Hematopoietic multipotent progenitor cell (in vitro differentiated cells): ENCODE measurements at places on chromosomes 5 and 9. TPM values are rescaled to one million over a fixed set of nuclear protein-coding genes. Genes with fewer than 3 reads are reported as not detected.

The SMIM33 gene
- under 0.01 TPM for total RNA-seq

DNA sequence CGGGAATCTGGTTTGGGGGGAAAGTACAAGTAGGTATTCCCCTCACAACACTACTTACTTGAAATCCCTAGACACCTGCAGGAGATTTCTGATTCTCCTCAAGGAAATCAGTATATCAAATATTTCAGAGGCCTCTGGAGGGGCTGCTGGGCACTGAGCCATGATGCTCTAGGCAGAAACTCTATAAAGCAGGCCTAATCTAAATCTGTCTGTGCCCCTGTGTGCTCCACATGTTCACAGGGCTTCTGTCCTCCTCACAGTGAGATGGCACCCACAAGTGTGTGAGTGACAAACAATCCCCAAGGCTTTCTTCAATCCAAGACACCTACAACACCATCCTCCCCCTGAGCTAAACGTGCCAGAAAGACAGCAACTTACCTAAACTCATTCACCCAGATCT lies 39.0 kb downstream of the NIPSNAP3B start:
- DNase-seq: no peak

GRCh38 chr9:104232781-104233341 lies 138.8 kb downstream of the SMC2 start:
- no peak for DNase-seq

DNA sequence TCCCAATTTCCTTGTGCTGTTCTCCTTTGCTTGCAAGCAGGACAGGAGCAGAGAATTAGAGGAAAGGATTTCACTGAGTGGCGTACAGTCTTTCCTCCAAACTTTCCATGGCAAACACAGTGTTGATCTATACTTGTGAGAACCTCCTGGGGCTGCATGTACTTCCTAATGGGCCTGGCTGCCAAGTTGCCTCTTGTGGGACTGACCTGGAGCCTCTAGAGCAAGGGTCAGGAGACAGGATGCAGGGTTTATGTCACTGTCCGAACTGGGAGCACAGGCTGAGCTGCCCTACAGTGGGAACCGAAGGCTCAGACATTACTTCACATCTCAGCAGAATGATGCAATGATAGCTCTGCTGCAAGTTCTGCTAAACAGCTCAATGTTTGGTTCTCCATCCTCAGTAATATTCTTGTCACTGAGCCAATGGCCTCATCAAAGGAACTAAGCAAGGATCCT lies 102.3 kb downstream of the ENC1 start:
- no peak for DNase-seq

GRCh38 chr9:4780651-4781050 lies 12.1 kb upstream of the RCL1 start:
- no peak for DNase-seq

The OR1L4 gene
- total RNA-seq: not detected

DNA sequence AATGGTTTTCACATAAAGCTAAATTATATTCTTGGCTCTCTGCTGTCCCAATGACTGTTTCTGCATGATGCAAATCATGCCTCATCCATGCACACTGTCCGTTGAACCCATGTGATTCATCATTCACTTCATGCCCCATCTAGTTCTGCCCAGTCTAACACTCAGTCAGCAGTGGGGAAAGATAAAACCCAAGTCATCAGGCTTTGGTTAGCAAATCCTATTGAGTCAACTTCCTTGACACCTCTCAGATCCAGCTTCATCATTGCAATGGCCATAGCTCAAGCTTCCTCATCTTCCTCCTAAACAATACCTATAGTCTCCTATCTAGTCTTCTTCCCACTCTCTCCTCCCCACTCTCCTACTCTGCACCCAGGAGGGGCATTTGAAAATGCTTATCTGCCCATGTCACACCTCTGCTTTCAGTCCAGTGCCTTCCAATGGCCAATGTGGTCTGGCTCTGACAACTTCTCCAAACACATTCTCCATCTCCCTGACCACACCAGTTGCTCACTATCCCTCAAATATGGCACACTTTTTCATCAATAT lies 266.0 kb upstream of the TRIM32 start:
- DNase-seq: no peak

The OSMR gene
- total RNA-seq: under 0.01 TPM

DNA sequence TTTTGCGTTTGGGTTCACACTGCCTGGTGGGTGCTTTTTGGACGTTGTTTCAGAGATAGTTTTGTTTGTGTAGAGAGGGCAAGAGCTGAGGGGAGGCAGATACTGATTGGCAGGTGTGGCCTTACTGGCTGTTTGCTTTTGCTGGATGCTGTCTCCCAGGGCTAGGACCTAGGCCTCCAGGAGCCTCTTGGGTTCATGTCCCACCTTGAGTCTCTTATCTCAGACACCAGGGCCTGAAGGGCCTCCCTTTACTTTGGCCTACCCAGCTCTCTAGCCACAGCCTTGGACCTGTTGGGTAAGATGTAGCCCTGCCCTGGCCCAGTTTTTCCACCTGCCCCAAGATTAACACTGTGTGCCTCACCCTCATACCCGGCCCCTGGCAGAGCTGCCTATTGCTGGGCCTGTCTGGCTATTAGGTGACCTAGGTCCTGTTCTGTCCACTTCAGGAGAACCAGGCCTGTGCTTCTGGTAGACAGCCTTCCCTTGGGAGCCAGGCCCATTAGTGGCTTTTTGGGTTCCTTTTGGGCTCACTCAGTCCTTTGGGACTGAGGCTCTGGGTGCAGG lies 13.4 kb downstream of the PTPA start:
- DNase-seq: no peak

The F2RL2 gene
- 0.27 TPM for total RNA-seq
